ENCODE measurements at places on chromosomes 16 and 17.

DNA sequence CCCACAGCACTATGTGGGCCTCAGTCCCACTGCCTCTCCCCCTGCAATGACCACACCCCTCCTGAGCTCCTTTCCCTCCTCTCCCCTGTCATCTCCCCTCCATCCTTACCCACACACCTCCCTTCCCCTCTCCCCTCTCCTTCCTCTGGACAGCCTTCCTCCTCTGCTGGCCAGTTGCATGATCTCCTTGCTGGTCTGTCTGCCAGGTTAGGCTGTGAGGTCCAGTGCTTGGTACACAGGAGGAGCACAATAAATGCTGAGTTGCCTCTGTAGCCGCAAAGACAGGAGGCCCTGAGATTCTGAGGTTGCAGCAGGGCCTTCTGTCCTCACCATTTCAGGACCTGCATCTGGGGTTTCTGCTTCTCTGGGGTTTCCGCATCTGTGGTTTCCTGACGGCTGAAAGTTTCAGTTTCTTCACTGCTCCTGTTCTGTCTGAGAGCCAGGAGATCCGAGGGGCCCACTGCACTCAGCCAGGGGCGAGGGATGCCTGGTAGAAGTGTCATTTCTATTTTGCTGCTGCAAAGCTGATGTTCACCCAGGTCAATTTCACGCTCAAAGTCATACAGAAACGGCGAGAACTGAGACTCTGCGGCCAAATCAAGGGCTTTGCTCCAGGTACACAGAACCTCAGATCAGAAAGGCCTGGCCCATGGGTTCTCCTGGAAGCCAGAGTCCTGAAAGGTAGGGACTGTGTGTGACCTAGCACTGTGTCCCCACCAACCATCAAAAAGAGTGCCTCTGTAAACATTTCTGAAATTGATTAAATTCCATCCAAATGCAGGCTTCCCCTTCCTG is 4.6 kb upstream of the SLC12A3 start:
- no peak for DNase-seq

GRCh38 chr16:55830658-55831294 is 2.1 kb downstream of the CES1 start:
- DNase-seq: no peak

DNA sequence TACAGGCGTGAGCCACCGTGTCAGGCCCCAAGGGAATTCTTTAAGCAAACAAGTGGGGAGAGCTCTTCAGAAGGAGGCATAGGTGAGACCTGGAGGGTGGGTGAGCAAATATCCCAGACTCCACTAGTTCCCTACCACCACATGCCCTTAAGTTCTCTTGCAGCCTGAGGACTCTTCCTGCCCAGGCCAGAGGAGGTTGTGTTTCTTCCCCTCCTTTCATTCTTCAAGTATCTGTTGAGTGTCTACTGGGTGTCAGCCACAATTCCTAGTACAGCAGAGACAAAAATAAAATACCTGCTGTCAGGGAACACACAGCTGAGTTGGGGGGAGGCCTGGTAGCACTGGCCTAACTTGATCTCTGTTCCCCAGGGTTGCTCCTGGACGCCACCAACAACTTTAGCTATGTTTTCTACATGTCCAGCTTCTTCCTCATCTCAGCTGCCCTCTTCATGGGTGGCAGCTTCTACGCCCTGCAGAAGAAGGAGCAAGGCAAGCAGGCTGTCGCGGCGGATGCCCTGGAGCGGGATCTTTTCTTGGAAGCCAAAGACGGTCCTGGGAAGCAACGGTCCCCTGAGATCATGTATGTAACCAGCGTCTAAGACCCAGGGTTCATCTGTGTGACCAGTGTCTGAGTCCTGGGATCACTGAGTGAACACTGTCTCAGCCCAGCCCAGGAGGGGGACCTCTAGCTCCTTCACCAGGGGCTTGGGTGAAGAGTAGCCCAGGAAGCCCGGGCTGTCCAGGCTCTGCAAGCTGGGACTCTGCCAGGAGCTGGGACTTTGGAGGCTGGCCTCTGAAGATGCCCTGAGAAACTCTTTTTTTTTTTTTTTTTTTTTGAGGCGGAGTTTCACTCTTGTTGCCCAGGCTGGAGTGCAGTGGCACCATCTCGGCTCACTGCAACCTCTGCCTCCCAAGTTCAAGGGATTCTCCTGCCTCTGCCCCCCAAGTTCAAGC is 5.9 kb upstream of the ARMC7 start:
- no peak for DNase-seq

GRCh38 chr17:17155568-17155967 is 50.6 kb downstream of the PLD6 start:
- DNase-seq: no peak

GRCh38 chr17:8225813-8226535 is 15.6 kb upstream of the AURKB start:
- DNase-seq: peak; percentile 63

DNA sequence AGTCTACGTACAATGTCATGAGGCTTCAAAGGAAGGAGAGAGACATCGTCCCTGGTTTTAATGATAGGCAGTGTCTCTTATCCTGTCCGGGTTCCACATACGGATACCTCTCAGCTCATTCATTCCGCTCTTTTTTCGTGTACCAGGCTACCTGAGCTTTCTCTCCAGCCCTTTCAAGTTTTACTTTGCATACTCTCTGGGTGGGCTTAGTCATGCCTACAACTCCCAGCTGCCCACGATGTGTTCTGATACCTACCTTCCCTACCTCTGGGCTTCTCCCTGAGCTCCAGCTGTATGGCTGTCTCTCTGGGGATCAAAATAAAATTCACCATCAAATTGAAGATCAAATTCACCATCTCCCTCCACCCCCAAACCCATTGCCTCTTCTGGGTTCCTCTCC is 354.0 kb upstream of the EEF2KMT start:
- DNase-seq: no peak

GRCh38 chr16:88705801-88706228 is 393 bp downstream of the RNF166 start:
- no peak for DNase-seq

DNA sequence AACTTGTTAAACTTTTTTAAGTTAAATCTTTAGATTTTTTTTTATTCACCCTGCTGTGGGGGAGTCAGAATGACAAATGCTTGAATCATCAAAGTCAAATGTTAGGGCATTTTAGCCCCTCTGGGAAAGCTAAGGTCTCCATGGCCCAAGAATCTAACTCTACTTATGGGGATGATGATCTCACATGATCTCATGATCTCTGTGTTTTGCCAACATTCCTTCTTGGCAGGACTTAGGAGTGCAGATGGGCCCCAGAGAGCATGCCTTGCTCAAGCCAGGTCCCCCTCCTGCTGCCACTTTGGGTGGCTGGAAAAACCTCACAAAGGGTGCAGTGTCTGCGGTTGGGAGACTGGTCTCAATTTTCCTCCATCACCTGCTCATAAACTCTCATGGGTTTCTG is 108.6 kb downstream of the PRKCB start:
- no peak for DNase-seq

DNA sequence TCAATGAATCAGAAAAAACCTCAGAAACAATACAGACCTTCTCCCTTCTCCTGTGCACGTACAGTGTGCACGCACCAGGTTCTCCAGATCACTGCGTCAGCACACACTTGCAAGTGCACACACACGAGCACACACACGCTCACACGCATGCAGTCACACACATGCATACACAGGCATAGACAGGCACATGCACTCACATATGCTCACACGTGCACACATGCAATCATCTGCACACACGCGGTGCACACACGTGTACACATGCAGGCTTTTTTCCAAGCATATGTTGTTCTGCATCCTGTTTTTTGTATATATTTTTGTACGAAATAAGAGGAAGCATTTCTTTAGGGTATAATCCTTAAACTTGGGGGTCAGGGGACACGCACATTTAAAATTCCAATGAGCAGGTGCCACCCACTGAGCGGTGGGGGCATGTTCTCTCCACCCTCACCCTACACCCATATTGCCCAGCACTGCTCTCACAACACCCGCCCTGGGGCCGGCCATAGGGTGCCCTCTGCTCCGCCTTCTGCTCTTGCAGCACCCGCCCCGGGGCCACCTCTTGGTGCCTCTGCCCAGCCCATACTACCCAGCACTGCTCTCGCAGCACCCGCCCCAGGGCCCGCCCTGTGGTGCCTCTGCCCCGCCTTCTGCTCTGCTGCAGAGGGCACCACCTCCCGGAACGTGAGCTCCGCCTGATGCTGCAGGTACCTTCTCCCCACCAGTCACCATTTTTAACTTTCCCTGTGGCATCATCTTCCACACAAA is 20.9 kb downstream of the KLHDC4 start:
- DNase-seq: no peak

DNA sequence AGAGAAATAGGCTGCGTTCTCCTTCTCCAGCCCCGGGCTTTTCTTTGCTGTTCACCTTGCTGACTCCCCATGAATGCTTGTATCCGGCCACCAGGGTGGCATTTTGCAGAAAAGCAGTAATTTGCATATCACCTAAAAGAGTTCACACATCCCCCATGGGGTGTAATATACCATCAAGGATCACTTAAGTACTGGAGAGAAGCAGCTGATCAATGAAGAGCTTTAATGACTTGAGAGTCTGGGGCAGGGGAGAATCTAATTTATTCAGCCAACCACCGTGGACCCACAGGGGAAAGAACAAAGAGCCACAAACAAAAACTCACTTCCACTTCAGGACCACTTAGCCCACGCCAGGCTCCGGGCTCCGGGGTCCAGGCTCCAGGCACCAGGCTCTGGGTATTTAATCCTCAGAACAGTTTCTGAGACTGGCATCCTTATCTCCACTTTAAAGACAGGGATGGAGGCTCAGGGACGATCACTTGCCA is 33.9 kb upstream of the SEC14L1 start:
- no peak for DNase-seq

DNA sequence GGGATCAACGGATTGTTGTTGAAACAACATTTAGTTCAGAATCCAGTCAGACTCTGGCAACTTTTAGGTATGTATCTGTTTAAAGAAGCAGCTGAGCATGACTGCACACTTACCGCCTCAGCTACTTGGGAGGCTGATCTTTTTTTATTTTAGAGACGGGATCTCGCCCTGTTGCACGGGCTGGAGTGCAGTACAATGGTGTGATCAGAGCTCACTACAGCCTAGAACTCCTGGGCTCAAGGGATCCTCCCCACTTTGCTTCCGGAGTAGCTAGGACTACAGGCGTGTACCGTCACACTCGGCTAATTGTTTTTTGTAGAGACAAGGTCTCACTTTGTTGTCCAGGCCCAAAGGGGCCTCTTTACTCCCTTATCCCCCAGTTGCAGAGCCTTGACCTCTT is 2.3 kb downstream of the SPG7 start:
- no peak for DNase-seq

GRCh38 chr17:20071824-20072691 is 62.9 kb downstream of the SPECC1 start:
- DNase-seq: no peak

DNA sequence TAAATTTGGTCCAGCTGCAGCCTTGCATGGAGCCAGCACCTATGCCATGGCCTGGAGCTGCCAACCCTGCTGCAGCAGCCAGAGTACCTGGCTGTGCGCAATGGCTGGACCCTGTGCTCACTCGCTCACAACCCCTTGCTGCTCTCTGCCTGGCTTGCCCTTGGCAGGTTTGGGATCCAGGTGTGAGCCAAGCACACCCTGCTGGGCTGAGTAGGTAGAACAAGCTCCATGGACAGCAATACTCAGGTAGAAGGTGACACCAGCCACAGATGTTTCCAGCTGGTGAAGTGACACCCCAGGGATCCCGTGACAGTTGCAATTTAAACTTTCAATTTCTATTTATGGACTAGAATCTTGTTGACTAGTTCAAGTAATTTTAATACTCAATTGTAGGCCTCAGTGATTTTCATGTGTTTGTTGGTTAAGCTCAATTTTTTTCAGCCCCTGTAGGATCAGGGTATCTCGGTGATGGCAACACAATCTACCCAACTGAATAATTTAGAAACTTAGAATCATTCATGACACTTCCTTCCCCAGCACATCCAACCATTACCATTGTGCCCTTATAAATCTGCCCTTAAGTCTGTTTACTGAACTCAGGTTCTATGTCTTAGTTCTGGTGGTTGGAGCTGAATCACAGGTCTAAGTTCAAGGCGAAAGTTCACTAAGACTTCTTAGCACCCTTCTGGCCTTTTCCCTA is 480.0 kb downstream of the PMP22 start:
- no peak for DNase-seq

GRCh38 chr16:53519417-53520091 is 16.5 kb upstream of the AKTIP start:
- DNase-seq: no peak

- no peak for DNase-seq
These were observed 1.5 kb upstream of the NT5C start for GRCh38 chr17:75133001-75133400.

DNA sequence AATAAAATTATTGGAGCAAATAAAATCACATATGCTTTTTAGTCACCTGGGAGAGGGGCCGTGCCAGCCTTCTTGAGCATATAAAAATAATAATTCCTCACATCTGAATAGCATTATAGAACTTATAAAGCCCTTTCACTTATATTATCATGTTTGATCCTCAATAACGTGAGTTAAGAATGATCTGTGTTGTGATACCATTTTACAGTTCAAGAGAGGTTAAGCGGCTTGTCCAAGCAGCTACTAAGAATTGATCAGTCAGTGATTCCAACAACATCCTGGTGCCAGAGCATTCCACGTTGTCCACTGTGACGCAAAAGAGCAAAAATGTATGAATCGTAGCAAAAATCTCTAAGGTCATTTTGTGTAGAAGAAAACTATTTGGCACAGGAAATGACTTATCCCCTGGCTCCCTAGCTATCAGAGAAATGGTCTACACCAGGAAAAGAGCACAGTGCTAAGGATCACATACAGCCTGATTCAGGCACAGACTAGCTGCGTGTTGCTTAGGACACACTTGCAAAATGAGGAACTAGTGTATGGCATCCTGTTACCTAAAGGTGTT is 33.0 kb downstream of the ANKFN1 start:
- no peak for DNase-seq

- no peak for DNase-seq
These were observed 46.7 kb upstream of the ZC3H18 start for GRCh38 chr16:88523309-88524161.

DNA sequence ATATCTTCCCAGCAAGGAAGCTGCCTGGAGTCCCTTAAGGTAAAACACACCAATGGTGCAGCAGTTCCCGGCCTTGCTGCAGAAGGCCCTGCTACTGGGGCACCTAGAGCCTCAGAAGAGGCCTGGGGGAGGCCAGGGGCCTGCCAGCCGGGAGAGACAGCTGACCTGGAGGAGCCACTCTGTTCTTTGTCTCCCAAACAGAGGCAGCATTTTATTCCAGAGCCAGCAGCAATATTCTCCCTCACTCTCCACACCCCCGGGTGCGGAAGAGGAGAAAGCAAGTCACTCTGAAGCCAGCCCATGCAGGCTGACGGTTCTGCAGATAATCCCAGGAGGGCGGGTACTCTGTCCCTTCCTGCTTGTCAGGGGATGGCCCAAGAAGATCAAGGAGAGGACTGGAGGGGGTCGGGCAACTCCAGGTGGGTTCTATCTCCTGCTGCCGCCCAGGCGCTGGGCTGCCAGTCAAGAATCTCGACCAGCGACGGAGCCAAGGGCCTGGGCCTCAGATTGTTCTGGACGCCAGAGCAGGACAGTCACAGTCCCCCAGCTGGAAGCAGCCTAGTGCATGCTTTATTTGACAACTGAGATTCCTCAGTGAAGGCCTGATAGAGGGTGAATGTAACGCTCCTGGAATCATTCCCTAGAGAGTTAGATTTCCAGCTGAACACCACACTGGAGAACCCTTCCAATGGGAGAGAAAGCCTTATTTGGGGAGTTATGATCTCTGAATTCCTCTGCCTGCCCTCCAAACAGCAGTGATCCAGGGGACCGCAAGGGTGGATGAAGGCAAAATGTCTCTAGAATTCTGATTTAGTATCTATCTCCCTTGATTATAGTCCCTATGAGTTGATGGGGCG is 1.1 kb upstream of the KIFC3 start:
- no peak for DNase-seq

GRCh38 chr16:21159281-21159951 is 942 bp downstream of the LDAF1 start:
- DNase-seq: no peak

Measured in NCI-H1105 (cell line).